NCI-H1694 treated with DMSO at 0.1 percent for 48 hours (cell line): ENCODE measurements at places on chromosomes 2 and 18.
A peak's percentile ranks its signal among the peaks of the same experiment; 100 is the strongest.

DNA sequence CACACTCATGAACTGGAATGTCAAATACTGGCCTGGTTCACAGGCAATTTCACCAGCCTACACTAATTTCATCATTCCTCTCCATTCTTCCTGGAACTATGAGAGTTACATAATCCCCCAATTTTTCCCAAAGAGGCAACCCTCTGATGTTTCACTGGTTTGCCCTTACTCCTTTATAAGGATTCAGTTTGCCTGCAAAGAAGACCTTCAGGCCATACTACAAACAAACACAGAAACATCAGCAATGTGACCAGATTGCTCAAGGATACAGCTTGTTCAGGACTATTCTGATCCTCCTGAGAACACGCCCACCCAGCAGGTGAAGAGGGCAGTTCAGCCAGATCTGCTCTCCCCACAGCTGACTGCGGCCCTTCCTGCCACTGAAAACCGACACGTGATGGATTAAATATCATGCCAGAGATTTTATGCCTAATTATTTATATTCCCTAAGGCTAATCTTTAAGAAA lies 215.5 kb downstream of the ETAA1 start:
- DNase-seq: no peak

DNA sequence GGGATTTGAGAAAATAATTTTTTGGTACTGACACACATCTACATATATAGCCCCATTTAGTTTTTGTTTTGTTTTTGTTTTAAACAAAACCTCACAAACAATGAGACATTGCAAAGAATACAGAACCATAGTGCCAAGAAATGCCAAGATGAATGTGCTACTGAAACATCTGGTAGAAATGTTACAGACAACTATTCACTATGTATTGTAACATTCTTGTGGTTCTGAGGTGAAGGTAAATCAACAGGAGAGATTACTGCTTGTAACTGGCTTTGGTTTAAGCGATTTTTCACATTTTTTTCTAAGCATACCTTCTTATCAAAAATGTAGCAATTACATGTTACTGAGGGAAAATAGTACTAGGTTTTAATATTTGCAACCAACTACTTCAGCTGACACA lies 281.3 kb downstream of the ZNF804A start:
- no peak for DNase-seq

- no peak for DNase-seq
Measured at GRCh38 chr2:236794176-236794957, 224.7 kb downstream of the ACKR3 start.

DNA sequence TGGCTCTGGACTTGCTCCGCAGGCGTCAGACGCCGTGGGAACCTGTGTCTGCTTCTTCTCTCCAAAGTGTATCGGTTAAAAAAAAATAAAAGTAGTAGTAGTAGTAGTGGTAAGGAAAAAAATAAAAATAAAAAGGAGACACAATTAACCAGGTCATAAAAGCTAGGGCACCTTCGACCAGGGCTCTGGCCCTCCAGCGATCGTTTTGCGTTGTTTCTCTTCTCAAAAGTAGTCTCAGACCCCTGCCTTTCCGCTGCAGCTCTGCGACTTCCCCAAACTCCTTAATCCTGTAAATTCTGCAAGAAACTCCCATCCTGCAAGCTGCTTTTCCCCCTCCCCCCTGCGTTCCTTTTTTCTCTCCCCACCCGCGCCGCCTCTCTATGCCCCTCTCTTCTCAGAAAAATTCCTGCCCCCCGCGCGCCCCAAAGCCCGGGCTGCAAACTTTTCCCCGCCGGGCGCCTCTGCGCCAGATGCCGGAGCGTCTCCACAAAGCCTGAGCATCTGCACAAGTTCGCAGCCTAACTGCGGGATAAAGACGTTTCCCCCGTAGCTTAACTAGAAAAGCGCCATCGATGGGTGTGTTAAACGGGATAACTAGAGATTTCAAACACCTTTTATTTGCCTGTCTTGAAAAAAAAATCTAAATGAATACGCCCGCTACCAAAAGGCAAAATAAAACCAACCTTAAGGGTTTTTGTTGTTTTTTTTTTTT lies 1.8 kb upstream of the SALL3 start:
- no peak for DNase-seq

- DNase-seq: no peak
Measured at GRCh38 chr2:176621350-176621749, 352.1 kb downstream of the MTX2 start.

- no peak for DNase-seq
Measured at GRCh38 chr2:165778187-165778556, 15.9 kb downstream of the GALNT3 start.

GRCh38 chr18:23135550-23136325 lies 453 bp downstream of the CABLES1 start:
- DNase-seq: no peak

DNA sequence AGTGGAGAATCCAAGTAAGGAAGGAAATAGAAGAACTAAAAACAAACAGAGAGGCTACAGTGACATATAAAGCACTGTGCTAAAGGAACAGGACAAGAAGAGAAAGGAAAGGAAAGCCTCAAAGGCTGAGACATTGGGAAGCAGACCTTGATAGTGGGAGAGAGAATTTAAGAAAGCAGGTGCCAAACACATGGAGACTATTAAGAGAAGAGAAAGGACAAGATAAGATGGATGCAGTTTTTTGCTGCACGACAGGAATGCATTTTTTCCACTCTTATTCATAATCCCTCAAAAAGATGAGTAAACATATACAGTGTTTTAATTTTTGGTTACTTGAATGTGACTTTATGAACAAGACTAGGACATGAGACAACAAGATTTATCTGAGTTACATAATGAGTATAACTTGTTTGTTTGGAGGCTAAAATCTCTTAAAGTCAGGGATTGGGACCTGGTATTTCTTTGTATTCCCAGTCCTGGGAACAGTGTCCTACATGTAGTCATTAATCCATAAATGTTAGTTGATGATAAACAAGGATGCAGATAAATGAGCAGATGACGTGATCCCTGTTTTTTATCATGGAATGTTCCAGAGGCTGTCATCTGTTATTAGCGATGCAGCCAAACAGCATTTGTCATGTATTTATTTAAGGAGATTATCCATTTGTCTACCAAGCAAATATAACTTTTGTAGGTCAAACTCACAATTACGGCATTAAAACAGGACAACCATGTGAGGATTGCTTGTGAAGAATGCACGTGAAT lies 141.7 kb downstream of the DNER start:
- DNase-seq: no peak

- no peak for DNase-seq
Measured at GRCh38 chr2:40625849-40626248, 174.0 kb upstream of the SLC8A1 start.

GRCh38 chr2:182915369-182916326 lies 49.2 kb upstream of the FRZB start:
- no peak for DNase-seq

DNA sequence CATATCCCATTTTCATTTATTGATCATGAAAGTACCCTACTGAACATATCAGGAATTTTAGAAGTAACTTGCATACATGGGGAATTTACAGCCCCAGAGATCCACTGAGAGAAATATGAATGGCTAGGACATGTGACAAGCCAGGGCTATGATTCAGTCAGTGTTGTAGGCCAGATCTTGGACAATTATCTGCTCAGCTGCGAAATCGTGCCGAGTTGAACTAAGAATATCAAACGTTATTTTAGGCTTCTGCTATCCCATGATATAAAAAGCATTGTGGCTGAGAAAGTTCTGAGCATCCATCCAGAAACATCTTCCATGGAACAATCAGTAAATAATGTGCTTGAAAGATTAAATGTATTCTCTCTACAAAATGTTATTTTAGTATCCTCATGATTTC lies 85.7 kb upstream of the UNC80 start:
- no peak for DNase-seq

DNA sequence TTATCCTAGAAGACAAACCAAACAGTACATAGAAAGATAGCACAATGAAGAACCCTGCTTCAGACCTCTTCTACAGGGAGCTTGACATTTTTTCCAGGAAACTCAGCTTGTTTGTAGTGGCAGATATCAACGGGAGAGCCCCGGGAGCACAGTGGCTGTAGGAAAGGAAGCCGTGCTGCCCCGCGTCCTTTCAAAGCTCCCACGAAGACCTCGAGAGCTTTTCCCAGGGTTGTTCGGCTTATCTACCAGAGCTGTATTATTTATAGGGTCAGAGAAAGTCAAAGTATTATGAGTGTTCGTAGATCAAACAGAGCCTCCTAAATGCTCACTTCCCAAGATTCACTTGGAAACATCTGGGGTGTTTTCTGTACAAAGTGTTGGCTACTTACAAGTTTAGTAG lies 167.1 kb upstream of the COPS8 start:
- no peak for DNase-seq

GRCh38 chr2:218894151-218894879 lies 13.7 kb downstream of the WNT10A start:
- DNase-seq: no peak

GRCh38 chr2:241118737-241119505 lies 16.8 kb upstream of the MTERF4 start:
- no peak for DNase-seq

DNA sequence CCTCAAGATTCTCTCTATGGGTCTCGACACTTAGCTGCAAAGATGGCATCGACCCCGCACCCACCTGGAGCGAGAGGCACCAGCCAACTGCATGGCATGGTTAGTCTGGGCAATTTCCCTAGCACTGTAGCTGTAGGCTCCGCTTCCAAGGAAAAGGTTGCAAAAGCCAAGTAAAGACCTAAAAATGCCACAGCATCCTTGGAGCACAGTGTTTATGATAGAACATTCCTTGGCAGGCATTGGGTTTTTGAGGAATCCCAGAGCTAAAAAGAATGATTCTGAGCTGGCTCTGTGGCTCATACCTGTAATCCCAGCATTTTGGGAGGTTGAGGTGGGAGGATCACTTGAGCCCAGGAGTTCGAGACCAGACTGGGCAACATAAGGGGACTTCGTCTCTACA lies 22.9 kb downstream of the QPCT start:
- no peak for DNase-seq

GRCh38 chr2:236852100-236852976 lies 233.4 kb upstream of the COPS8 start:
- DNase-seq: no peak

- no peak for DNase-seq
Measured at GRCh38 chr2:15189216-15189615, 371.9 kb downstream of the NBAS start.

GRCh38 chr18:54769526-54770464 lies 58.5 kb upstream of the RAB27B start:
- DNase-seq: no peak

DNA sequence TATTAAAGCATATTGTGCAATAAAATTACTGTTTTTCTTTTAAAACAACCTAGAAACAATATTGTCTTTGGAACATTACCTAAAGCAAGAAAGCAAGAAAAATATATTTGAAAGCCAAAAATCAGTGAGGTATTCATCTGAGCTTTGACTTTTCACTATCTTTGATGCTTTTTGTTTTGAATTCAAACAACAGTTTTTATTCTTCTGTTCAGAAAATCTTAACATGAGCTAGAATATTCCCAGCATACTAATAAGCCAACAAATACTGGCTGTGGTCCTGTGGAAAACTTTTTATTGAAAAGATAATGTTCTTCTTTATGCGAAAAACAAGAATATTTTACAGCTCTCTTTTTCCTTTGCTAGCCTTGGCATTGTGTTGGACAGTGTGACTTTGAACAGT lies 19.8 kb downstream of the FAM171B start:
- DNase-seq: no peak

DNA sequence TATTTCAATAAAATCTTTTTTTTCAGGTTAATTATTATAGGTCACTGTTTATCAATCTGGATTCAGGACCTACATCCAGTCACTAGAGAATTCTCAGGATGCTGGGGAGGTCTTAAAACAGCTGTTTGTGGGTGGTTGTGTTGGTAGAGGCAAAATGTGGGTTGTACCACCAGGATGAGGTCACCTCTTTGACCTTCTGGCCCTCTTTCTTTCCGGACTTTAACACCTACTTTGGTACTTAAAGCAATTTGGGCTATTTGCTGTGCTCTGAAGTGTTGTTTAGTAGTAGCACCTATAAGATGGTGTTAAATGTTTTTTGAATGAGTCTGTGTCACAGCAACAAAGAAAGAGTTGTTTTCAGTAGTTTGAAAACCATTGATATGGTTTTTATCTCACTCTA lies 14.6 kb downstream of the EML4 start:
- no peak for DNase-seq

DNA sequence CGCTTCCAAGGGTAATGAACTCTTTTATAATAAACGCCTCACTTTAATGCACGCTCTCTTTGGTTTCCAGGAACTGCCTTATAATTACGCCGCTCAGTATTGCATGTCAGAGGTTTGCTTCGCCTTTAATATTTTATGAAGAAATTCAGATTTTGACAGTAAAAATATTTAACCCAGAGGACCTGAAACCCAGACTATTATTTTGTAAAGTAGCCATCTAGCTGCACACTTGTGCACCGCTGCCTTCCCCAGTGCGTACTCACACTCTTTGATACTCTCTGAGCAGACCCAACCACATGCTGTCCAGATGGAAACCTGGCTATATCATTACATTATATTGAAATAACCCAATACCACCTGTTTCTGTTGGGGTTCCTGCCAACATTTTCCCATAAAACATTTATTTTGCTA lies 270.1 kb downstream of the C1D start:
- DNase-seq: peak; percentile 49

GRCh38 chr18:67476585-67476984 lies 39.9 kb downstream of the DSEL start:
- no peak for DNase-seq

DNA sequence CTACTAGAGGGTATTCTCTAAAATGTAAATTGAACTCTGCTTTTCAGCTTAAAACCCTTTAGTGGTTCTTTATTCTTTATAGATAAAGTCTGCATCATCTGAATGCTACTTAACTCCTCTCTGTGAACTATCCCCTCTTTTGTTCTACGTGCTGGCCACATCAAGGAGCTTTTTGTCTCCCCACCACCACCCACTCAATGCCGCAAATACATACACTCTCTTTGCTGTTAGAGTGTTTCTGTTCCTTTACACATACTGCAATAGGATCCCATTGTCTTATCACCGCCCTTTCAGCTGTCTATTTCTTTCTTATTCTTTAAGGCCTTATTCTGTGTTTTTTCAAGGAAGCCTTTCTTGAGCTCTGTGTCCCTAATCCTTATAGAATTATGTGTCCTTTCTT lies 83.3 kb downstream of the EML4 start:
- DNase-seq: no peak

- no peak for DNase-seq
Measured at GRCh38 chr18:48721312-48721711, 182.5 kb downstream of the CTIF start.

- DNase-seq: peak; percentile 53
Measured at GRCh38 chr2:6082625-6083018, 390.4 kb downstream of the SOX11 start.

DNA sequence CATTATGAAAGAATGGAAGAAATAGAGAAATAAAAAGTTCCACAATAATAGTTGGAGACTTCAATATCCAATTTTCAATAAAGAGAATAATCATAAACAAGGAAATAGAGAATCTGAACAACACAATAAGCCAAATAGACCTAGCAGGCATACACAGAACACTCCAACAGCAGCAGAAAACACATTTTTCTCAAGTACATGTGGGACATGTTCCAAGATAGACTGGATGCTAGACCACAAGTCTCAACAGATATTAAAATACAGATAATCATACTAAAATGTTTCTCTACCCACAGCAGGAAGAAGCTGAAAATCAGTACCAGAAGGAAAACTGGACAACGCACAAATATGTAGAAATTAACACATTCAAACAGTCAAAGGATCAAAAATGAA lies 113.9 kb downstream of the USP34 start:
- DNase-seq: no peak
